ENCODE measurements at places on chromosomes 4 and X.

GRCh38 chr4:184612074-184612473, 37.2 kb downstream of the CASP3 start:
- DNase-seq, result no peak

DNA sequence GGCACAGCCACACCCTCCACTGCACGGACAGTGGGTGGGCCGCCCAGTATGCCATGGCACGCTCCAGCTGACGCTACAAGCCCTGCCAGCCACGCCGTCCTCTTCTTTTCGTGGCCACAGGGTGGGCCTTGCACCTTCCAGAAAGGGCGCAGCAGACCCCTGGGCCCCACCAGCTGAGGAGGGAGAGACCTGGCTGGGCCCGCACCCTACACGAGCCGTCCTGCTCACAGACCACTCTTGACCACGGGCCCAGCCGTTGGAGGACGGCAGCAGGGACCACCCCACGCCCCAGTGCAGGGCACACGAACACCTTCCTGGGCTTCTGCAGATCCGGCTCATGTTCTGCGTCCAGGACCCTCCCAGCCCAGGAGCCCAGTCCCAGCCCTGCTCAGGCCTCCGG, 27.1 kb downstream of the FAM53A start:
- DNase-seq, result no peak

- no peak for DNase-seq
Observed at GRCh38 chrX:143664302-143664701, 28.4 kb upstream of the SLITRK4 start.

- no peak for DNase-seq
Observed at GRCh38 chr4:184275766-184276165, 58.1 kb upstream of the ENPP6 start.

DNA sequence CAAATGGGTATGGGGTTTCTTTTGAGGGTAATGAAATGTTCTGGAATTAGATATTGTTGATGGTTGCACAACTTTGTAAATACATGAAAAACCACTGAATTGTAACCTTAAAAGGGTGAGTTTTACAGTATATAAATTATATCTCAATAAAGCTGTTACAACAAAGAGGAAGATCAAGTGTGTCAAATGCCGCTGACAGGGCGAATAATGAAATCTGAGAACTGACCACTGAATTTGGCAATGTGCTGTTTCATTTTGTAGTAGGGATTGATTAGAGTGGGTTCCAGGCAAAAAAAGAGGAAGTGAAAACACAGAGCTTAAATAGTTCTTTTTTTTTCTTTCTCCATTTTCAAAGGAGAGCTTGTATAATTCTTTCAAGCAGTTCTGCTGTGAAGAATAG, 161.1 kb upstream of the NAP1L5 start:
- no peak for DNase-seq

GRCh38 chr4:148444296-148445070, 2.3 kb upstream of the NR3C2 start:
- DNase-seq, result peak; percentile 34

All from activated CD4-positive, alpha-beta memory T cell treated with anti-CD3 and anti-CD28 coated beads, Interleukin-2, amount 10 ng/mL, durations not matched to agents 7 days and 5 days (primary cell).